ENCODE measurements at places on chromosomes 4 and X.
A peak's percentile ranks its signal among the peaks of the same experiment; 100 is the strongest.

DNA sequence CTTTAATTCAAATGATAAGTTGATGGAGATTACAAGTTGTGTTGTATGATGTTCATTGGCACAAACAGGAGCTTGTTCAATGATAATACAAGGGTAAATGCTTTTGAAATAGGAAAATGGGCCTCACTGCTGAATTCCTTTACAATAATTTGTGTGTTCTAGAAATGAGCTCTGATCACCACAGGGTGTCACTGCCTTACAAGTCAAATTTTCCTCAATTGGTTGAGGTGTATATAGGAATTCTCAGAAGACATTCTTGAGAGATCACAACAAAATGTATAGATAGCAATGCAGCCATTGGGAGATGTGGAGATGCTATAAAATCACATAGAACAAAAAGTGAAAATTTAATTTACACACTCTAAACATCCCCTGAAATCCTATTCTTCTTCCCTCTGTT is 49.6 kb downstream of the KLF8 start:
- DNase-seq: no peak

DNA sequence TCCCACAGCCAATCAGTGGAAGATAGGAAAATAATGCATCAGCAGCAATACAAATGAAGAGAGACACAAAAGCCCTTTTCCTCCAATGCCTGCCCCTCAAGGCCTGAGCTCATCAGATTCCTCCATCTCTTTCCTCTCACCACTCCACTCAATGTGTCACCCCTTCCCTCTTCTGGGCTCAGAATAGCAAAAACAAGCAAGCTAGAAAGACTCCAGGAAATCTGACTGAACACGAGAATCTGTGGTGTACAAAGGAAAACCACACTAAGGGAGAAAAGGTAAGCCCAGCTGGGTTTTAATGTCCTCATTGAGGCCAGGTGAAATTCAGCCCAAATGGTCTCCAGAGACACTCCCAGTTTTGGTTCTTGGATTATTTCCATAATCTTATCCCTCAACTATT is 46.3 kb downstream of the ARHGEF9 start:
- DNase-seq: no peak

- DNase-seq: no peak
Measured at GRCh38 chrX:43450355-43450754, 205.7 kb upstream of the MAOA start.

- DNase-seq: no peak
Measured at GRCh38 chr4:156781852-156782251, 189.7 kb downstream of the PDGFC start.

- DNase-seq: no peak
Measured at GRCh38 chrX:12936947-12937346, 30.5 kb downstream of the TLR8 start.

GRCh38 chr4:151143162-151143561 is 43.7 kb downstream of the RPS3A start:
- no peak for DNase-seq

DNA sequence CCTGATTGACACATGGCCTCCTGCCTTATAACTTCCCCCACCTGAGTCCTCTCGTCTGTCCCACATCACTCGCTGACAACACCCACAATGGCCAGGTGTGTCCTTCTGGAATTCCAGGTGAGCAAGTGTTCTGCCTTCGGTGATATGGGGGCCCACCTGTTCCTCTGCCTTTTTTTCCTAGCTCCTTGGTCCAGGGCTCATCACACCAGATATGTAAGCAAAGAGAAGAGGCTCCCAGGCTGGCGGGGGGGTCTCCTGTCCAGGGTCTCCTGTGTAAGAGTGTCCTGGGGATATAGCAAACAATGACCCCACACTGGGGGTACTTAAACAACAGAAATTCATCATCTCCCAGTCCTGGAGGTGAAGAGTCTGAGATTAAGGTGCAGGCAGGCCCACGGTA is 25.2 kb downstream of the P2RY8 start:
- no peak for DNase-seq

DNA sequence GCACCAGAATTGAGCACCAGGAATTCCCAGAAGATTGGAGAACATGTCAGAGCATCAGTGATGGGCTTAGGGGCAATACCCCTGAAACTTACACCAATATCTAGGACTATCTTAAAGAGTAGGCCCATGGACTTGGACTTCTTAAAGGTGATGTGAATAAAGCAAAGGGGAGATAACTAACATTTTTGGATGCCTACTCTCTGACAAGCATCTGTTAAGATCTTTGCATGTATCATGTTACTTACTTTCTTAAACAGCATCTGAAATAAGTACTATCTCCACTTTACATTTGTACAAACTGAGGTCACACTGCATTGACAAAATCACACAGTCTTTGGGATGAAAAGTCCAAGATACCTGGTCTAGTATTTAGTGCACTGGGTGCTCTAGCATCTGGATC is 258.6 kb upstream of the ARSJ start:
- no peak for DNase-seq

DNA sequence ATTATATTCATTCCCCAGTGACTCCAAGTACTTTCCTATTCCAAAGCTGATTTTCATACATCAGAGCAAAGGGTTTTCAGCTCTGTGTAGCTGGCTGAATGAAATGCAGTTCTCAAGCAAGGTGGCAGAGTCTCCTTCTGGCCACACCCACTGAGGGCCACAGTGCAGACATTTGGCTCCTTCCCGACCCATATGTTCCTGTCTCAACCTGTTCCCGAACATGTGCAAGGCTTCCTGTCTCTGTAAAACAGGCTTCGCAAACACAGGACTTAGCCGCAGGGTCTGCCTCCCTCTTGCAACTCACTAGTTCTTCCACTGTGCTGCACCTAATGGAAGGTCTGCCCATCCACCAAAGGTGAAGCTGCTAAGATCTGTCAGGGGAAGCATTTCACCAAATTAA is 249.2 kb downstream of the MID1IP1 start:
- DNase-seq: no peak

GRCh38 chrX:70482300-70482699 is 37.7 kb downstream of the DLG3 start:
- DNase-seq: no peak

DNA sequence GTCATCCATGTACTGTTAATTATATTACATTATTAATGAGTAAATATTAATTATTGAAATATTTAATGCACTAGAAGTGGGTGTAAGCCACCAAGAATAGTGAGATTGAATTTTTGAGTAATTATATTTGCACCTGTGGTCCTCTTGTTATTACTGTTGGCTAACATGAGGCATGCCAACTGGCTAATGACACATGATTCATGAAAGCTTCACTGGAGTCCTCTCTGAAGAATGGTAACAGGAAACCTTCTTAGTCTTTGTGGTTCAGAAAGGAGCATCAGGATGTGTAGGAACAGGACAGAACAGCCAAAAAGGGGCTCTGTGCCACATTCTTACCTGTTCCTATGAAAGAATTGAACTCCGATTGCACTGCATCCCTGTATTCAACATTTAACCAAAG is 65.2 kb downstream of the SLC4A4 start:
- DNase-seq: no peak

GRCh38 chr4:125539691-125540090 is 224.9 kb downstream of the FAT4 start:
- no peak for DNase-seq

DNA sequence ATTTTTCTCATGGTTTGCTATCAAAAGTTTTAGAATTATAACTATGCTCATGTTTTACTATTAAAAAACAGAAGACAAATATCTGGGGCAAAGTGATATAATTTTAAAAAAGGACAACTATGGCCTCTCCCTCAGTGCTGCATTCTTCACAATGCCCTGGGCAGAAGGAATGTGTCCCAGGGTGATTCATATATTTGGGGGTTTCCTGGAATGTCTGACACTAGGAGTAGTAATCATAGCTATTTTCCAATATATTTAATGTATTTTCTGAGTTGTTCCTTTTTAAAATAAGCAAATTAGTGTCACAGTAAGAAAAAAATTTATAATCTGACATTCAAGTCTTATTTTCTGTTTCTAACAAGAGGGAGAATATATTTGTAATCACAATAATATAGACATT is 281.7 kb downstream of the UNC5C start:
- peak; percentile 16 for DNase-seq

DNA sequence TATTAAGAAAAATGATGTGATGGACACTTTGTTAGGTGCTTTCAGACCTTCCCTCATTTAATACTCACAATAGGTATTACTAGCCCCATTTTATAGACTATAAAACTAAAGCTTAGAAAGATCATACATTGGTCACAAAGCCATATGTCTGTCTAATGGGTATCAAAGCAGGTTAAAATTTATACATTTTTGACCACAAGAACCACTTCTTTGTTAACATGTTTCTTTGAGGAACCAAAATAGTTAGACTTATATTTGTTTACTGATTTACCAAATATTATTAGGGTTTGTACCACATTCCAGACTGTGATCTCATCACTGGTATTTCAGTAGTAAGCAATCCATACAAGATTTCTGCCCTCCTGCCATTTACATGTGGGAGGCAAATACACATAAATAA is 363.3 kb downstream of the NAF1 start:
- no peak for DNase-seq

DNA sequence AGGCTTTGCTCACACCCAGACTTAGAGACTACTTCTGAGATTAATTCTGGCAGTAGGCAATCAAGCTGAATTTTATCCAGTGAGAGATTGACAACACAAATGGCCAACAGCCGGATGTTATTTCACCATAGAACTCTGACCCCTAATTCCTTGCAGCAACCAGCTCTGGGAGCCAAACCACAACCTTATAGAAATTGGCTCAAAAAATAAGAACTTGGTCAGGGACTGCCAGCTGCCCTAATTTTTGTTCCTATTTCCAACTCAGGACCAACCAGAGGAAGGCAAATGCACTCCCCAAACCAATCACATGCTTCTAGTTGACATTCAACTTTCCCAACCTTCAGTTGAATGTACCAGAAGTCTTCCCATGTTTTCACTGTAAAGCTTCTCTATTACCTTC is 269.7 kb downstream of the HS3ST1 start:
- DNase-seq: no peak

DNA sequence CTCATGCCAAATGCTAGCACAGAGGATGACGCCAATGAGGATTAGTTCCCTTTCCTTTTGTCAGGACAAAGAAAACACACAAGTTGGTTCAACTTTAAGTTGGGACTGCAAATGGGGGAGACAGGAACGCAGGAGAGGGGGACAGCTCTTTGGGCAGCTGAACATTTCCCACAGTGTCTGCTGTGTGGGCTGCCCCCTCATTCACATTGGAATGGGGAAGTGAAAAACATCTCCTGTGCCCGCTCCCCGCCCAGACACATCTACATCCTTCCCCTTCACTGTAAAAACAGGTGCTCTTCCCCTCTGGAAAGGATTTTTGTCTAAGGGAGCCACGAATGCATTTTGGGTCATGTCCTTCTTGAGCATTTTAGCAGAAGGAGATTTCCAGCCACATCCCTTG is 44.5 kb upstream of the TBC1D9 start:
- DNase-seq: no peak

Measured in amniotic stem cell (primary cell).